ENCODE measurements at places on chromosomes 12 and 14. TPM values are rescaled to one million over a fixed set of nuclear protein-coding genes. Genes with fewer than 3 reads are reported as not detected.

DEGS2 gene
- total RNA-seq = 0.28 TPM

COCH gene
- 2.2 TPM for total RNA-seq

ANO4 gene
- total RNA-seq = not detected

TCL1B gene
- not detected for total RNA-seq

ANO2 gene
- total RNA-seq = not detected

ADAM20 gene
- 0.48 TPM for total RNA-seq

GARIN6 gene
- not detected for total RNA-seq

AQP2 gene
- not detected for total RNA-seq

TSPAN11 gene
- not detected for total RNA-seq

KRT75 gene
- total RNA-seq = not detected

SMIM41 gene
- not detected for total RNA-seq

ASCL1 gene
- not detected for total RNA-seq

TCHP gene
- 34.4 TPM for total RNA-seq

- peaks cover 11% of the 10 kb centered on the region for H3K36me3 ChIP-seq
- no peak for DNase-seq
- peaks cover 16% of the 10 kb centered on the region for H3K4me1 ChIP-seq
Measured at GRCh38 chr12:47841910-47842309, 22.2 kb upstream of the HDAC7 start.

GRCh38 chr14:102986810-102987579 is 64.5 kb downstream of the AMN start:
- H3K36me3 ChIP-seq = peaks cover 6% of the 10 kb centered on the region
- DNase-seq = no peak

DNA sequence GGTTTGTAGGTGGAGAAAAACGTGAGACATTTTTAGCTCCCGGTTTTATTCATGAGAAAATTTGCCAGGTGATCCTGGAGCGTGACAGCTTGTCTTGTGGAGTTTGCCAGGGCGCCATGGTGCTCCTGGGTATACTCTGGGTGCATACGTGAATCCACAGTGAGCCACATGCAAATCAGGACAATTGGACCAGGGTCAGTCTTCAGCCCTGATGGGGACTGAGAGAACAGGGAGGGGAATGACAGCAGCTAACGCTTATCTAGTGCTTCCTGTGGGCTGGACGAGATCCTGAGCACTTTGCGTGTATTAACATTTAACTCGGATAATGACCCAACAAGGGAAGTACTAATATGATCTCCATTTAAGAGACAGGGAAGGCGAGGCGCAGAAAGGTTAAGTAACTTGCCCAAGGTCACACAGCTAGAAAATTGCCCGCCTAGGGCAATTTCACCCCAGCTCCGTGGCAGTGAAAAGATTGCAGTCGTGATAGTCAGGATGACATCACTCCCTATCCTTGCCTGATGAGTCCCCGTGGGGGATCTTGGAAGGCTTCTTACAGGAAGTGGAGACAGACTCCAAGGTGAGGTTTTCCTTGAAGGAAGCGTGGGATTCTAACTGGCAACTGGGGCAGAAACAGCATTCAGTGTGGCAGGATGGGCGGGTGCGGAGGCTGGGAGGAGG is 118.4 kb upstream of the NCOR2 start:
- H3K4me1 ChIP-seq = peaks cover 32% of the 10 kb centered on the region
- no peak overlapping the region for H3K4me3 ChIP-seq
- H3K27me3 ChIP-seq = peaks cover 5% of the 10 kb centered on the region
- peak overlapping the region; percentile 11 for H3K27ac ChIP-seq

- H3K4me1 ChIP-seq = no peaks in the 10 kb centered on the region
- H3K27ac ChIP-seq = no peak overlapping the region
- DNase-seq = no peak
- no peak overlapping the region for H3K4me3 ChIP-seq
- H3K27me3 ChIP-seq = no peaks in the 10 kb centered on the region
- no peaks in the 10 kb centered on the region for H3K36me3 ChIP-seq
Measured at GRCh38 chr12:18283831-18284230, 22.5 kb downstream of the PIK3C2G start.

- peaks cover 29% of the 10 kb centered on the region for H3K27me3 ChIP-seq
- H3K4me1 ChIP-seq = peaks cover 8% of the 10 kb centered on the region
- H3K4me3 ChIP-seq = peak within 1 kb of the TSS; percentile 82
- H3K27ac ChIP-seq = no peak within 1 kb of the TSS
- peak; percentile 80 for DNase-seq
Measured at GRCh38 chr12:122203301-122204166, at the start of gene B3GNT4. Gene B3GNT4, plus strand, starts transcription at chr12:122203709. Its CDS starts 910 bp downstream, at chr12:122204619.

GRCh38 chr12:48366131-48366530 is 15.4 kb upstream of the ZNF641 start:
- no peaks in the 10 kb centered on the region for H3K36me3 ChIP-seq
- H3K4me3 ChIP-seq = no peak overlapping the region
- no peak for DNase-seq
- no peak overlapping the region for H3K27ac ChIP-seq
- H3K4me1 ChIP-seq = no peaks in the 10 kb centered on the region

DNA sequence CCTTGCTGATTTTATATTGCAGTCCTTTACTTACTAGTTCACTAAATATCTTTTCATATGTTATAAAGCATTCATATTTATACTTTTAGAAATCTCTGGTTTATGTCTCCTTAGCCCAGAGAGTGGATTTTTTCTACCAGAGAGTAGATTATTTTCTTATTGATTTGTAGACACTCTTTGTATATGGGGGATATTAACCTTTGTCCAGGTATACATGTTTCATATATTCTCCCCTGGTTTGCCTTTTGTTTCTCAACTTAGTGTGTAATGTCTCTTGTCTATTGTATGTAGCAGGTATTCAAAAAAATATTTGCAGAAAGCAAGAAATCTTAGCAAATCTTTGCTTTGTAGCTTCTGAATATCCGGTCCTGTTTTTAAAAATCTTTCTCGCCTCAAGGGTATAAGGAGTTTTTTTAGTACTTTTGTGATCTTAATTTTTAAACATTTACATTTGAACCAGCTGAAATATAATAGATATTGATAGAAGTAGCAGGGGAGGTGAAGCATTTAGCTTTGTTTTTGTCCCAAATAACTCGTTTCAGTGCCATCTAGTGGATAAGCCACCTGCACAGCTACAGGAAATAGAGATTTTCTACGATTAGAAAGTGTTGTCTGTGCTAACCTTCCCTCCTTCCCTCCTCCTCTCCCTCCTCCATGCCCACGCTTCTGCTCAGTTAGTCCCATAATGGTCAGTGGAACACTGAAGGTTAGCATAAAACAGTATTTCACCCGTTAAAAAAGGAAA is 97.0 kb downstream of the PHETA1 start:
- no peak overlapping the region for H3K27ac ChIP-seq
- H3K4me1 ChIP-seq = peaks cover 3% of the 10 kb centered on the region
- DNase-seq = no peak
- peaks cover 19% of the 10 kb centered on the region for H3K27me3 ChIP-seq
- H3K4me3 ChIP-seq = no peak overlapping the region
- no peaks in the 10 kb centered on the region for H3K36me3 ChIP-seq

DNA sequence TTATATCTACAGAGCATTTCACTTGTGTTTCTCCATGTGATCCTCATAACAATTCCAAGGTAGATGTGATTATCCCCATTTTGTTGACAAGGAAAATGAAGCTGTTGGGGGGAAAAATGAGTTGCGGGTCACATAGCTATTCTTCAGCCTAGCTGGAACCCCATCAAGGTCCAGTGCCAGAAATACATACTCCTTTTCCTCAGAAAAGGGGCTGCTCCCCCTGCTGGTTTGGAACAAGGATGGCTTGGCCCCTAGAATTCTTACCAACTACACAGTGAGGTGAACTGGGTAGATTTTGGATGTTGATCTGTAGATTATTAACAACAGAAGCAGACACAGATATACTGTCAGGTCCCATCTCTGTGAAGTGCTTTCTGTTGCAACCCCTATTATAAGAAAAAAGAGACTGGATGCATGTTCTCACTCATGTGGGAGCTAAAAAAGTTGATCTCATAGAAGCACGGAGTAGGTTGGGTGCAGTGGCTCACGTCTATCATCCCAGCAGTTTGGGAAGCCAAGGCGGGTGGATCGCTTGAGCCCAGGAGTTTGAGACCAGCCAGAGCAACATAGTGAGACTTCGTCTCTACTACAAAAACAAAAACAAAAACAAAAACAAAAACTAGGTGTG is 8.9 kb downstream of the IKZF4 start:
- H3K36me3 ChIP-seq = peaks cover 53% of the 10 kb centered on the region
- peaks cover 44% of the 10 kb centered on the region for H3K4me1 ChIP-seq
- no peak overlapping the region for H3K4me3 ChIP-seq
- peak overlapping the region; percentile 6 for H3K27ac ChIP-seq

GRCh38 chr12:120690978-120691377 is 4.0 kb downstream of the MLEC start:
- peaks cover 13% of the 10 kb centered on the region for H3K36me3 ChIP-seq
- no peak overlapping the region for H3K4me3 ChIP-seq
- DNase-seq = no peak
- H3K4me1 ChIP-seq = peaks cover 41% of the 10 kb centered on the region
- no peaks in the 10 kb centered on the region for H3K27me3 ChIP-seq

- no peak for DNase-seq
- no peaks in the 10 kb centered on the region for H3K36me3 ChIP-seq
- H3K27me3 ChIP-seq = peaks cover 43% of the 10 kb centered on the region
- H3K4me1 ChIP-seq = peaks cover 4% of the 10 kb centered on the region
Measured at GRCh38 chr12:15230137-15230536, 8.9 kb upstream of the RERG start.

- H3K4me3 ChIP-seq = peak overlapping the region; percentile 83
- peak overlapping the region; percentile 91 for H3K27ac ChIP-seq
- H3K4me1 ChIP-seq = peaks cover 30% of the 10 kb centered on the region
- peaks cover 9% of the 10 kb centered on the region for H3K36me3 ChIP-seq
- peak; percentile 71 for DNase-seq
Measured at GRCh38 chr14:57390806-57391516, 575 bp downstream of the NAA30 start.

- peaks cover 7% of the 10 kb centered on the region for H3K4me1 ChIP-seq
- H3K4me3 ChIP-seq = no peak overlapping the region
- no peak for DNase-seq
- H3K27ac ChIP-seq = no peak overlapping the region
- no peaks in the 10 kb centered on the region for H3K27me3 ChIP-seq
- H3K36me3 ChIP-seq = peaks cover 9% of the 10 kb centered on the region
Measured at GRCh38 chr14:68892961-68893360, 86.1 kb downstream of the ACTN1 start.

DNA sequence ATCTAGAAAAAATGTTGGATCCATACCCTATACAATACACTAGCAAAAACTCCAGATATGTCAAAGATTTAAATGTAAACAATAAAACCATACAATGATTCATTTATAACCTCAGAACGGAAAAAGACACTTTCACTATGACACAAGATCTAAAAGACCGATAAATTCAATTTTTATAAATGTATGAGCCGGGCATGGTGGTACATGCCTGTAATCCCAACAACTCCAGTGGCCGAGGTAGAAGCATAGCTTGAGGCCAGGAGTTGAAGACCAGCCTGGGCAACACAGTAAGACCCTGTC is 2.5 kb upstream of the SOS2 start:
- peaks cover 14% of the 10 kb centered on the region for H3K4me1 ChIP-seq
- no peak overlapping the region for H3K4me3 ChIP-seq
- no peaks in the 10 kb centered on the region for H3K27me3 ChIP-seq
- H3K27ac ChIP-seq = no peak overlapping the region
- peaks cover 9% of the 10 kb centered on the region for H3K36me3 ChIP-seq

- no peaks in the 10 kb centered on the region for H3K27me3 ChIP-seq
- H3K4me3 ChIP-seq = no peak overlapping the region
- no peaks in the 10 kb centered on the region for H3K36me3 ChIP-seq
- H3K27ac ChIP-seq = no peak overlapping the region
Measured at GRCh38 chr14:26088275-26088674, 509.6 kb downstream of the NOVA1 start.

- peaks cover 10% of the 10 kb centered on the region for H3K27me3 ChIP-seq
- no peak overlapping the region for H3K27ac ChIP-seq
- DNase-seq = no peak
- no peaks in the 10 kb centered on the region for H3K36me3 ChIP-seq
- H3K4me3 ChIP-seq = no peak overlapping the region
Measured at GRCh38 chr14:52988139-52988538, 37.3 kb upstream of the FERMT2 start.

DNA sequence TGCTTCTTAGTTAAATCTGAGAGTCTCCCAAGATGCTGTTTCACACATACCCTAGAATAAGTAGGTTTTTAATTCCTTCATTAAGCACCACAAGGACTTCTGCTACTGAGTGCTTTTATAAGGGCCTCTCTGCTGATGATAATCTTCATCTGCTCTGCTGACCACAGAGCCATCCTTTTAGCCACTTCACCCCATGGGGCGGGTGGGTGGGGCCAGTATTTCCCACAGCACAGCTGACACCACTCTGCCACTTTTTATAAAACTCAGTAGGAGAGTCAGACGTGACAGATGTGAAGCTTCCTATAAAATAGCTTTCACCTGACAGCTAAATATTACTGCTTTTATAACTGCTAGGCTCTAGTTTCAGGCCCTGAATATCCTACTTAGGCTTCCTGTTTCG is 20.3 kb downstream of the FCF1 start:
- H3K27ac ChIP-seq = no peak overlapping the region
- DNase-seq = no peak
- no peaks in the 10 kb centered on the region for H3K27me3 ChIP-seq
- no peak overlapping the region for H3K4me3 ChIP-seq

DNA sequence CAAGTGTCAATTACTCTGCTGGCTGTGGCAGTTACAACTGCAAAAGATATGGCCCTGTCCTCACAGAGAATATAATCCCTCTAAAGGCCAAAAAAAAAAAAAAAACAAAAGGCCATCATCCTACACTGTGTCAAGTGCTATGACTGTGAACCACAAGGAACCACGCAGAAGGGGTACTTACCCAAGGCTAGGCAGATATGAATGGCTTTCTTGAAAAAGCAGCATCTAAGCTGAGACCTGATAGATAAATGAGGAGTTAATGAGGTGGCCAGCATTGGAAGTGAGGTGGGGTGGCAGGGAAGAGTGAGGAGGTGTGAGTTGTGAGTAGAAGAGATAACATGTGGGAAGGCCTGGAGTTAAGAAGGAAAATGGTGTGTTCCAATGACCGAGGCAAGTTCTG is 16.4 kb upstream of the IL22 start:
- peaks cover 38% of the 10 kb centered on the region for H3K4me1 ChIP-seq
- H3K27ac ChIP-seq = no peak overlapping the region
- no peak for DNase-seq
- H3K4me3 ChIP-seq = no peak overlapping the region
- peaks cover 6% of the 10 kb centered on the region for H3K27me3 ChIP-seq

- H3K27ac ChIP-seq = no peak overlapping the region
- no peak overlapping the region for H3K4me3 ChIP-seq
- no peaks in the 10 kb centered on the region for H3K36me3 ChIP-seq
- peaks cover 6% of the 10 kb centered on the region for H3K27me3 ChIP-seq
- no peak for DNase-seq
Measured at GRCh38 chr14:35963209-35963608, 137.1 kb downstream of the BRMS1L start.

GRCh38 chr12:90989686-90990111 is 15.1 kb downstream of the EPYC start:
- H3K4me3 ChIP-seq = no peak overlapping the region
- DNase-seq = no peak
- peaks cover 7% of the 10 kb centered on the region for H3K27me3 ChIP-seq
- H3K36me3 ChIP-seq = no peaks in the 10 kb centered on the region
- no peaks in the 10 kb centered on the region for H3K4me1 ChIP-seq
- H3K27ac ChIP-seq = no peak overlapping the region

GRCh38 chr14:29999013-29999539 is 71.4 kb upstream of the PRKD1 start:
- no peaks in the 10 kb centered on the region for H3K4me1 ChIP-seq
- no peak for DNase-seq
- H3K27me3 ChIP-seq = no peaks in the 10 kb centered on the region
- H3K27ac ChIP-seq = no peak overlapping the region
